ENCODE measurements at places on chromosomes 11 and 22.
A peak's percentile ranks its signal among the peaks of the same experiment; 100 is the strongest.

DNA sequence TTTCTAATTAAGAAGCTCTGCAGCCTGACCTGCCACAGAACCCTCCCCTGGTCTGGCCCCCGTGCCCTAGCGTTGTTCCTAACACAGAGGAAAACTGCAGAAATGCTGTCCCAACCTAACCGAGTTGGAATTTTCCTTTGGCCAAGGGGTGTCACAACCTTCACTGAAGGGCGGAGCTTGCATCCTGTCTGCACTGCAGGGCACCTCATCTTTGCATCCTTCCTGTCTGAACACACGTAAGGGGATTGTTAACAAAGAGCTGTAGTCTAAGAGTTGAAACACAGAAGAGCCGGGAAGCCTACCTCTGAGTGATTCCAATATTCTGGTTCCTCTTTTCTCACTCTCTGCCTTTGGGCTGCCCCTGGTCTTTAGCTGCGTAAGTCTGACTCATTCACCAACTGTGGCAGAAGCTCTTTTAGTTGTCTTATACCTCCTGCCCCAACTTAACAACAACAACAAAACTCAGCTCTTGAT lies 1.6 kb downstream of the DIXDC1 start:
- peak; percentile 72 for DNase-seq

GRCh38 chr22:35862697-35863096 lies 145.0 kb downstream of the APOL5 start:
- DNase-seq = no peak

DNA sequence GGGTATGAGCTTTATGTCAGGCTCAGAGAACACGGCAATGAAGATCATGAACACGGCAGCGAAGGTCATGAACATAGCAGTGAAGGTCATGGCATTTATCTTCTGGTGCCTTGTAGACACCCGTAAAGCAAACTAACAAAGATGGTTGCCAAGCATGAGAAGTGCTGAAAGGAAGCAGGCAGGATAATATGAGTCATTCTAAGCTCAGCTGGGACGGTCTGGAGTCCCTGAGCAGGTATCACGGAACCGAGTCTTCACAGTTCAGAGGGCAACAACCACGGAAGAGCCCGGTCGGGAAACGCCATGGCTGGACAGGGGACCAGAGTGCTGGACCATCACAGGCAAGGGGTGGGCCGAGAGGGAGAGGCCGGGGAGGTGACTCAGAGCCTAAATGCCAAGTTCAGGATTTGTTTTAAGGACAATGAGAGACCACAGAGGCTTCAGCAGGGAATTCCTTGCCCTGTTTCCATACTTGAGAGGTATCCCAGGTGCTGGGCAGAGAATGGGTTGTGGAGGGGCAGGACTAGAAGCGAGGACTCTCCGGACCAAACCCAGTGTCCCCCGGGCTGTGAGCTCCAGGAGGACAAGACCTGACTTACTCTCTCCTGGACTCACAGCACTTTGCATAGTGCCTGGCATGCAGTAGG lies 13.1 kb upstream of the MS4A10 start:
- DNase-seq = no peak

DNA sequence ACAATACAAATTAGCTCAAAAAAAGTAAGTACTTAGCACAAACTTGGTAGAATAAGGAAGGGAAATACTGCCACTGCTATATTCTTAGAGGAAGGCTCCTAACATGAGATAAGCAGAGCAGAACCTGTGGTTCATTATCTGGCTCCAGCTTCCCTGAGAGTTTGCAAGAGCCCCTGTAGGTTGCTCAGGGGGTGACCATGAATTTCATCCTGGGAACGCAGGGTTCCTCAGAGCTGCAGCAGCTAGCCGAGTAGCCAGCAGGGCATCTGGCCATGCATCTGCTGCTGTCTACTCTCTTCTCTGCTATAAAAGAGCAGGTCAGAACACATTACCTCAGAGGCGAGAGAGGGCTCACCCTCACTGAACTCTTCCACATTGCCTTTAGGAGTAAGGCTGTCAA lies 67.3 kb downstream of the TRPC6 start:
- DNase-seq = no peak

GRCh38 chr11:81345609-81346008 lies 1388.1 kb downstream of the FAM181B start:
- DNase-seq = no peak

DNA sequence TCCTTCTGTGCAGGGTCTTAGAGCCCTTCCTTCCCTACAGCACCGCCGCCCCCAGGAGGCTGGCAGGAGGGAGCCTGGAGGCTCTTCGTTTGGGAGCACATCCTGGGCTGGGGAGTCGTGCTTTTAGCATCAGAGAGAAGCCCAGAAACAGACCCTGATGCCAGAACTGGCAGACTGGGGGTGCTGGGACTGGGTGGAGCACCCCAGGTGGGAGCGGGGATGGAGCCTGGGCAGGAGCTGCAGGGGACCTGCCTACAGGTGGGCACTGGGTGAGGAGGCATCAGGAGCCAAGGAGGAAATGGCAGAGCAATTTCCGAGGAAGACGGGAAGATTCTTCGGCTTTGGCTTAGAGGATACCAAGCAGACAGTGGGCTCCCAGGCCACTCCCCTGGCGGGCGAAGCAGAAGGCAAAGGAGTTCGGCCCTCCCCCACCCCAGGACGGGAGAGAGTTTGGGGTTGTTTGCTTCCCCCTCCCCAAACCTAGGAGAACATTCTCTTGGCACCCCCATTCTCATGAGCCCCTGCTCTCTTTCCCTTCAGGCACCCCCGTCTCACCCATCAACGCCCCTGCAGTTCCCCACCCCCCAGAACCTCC lies 1.1 kb downstream of the SYT7 start:
- DNase-seq = no peak

DNA sequence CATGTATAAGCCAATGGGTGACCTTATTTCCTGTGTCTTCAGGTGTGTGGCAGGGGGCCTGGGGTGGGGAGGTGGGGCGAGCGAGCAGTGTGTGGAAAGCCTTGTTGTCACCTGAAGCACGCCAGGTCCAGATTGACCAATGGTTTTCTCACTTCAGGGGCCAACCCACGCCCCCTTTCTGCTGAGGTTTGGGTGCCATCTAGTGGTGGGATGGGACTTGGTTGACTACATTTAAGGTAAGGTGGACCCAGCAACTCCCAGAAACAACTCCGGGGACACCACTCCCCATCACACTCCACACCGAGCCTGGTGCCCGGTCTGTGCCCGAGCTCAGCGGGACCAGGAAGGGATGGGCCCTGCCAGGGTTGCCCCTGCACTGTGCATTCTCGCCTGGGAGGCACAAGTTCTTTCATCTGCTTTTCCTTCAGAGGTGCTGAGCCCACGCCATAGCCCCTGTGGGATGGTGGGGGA lies 40.0 kb downstream of the TPCN2 start:
- DNase-seq = peak; percentile 84

- DNase-seq = no peak
Measured at GRCh38 chr11:130766650-130767565, 149.4 kb downstream of the SNX19 start.

- DNase-seq = no peak
Measured at GRCh38 chr22:19048531-19048930, 73.7 kb downstream of the DGCR2 start.

GRCh38 chr11:14543260-14543659 lies 23.1 kb upstream of the PSMA1 start:
- DNase-seq = no peak

GRCh38 chr11:92850296-92850826 lies 119.1 kb upstream of the MTNR1B start:
- no peak for DNase-seq

DNA sequence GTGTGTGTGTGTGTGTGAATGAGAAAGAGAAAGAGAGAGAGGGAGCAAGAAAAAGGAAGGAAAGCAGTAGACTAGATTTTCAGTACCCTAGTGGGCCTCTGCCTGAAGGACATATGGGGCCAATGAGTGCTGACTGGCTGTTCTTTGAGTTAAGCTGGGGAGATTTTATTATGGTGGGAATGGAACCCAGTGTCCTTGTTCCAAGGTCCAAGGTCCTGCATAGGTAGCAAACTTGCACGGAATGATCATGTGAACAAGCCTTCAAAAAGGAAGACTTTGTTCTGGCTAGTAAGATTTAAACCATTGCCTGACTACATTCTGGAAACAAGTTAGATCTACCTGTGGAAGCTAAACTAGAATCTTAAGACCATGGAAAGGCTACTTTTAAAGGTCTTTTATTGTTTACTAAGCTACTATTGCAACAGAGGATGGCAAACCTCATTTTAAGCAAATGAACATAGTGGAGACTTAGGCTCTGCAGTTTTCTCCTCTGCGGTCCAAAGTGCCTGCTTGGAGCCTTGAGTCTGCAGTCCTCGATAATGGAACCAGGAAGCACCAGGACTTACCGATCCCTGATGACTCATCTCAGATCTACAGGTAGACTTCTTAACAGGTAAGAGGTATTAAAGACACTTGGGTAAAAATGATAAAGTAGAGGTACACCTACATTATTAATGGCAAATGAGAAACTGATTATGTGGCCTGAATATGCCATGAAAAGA lies 10.2 kb upstream of the GRAMD1B start:
- no peak for DNase-seq

GRCh38 chr11:27717377-27717776 lies 17.1 kb upstream of the BDNF start:
- DNase-seq = no peak

DNA sequence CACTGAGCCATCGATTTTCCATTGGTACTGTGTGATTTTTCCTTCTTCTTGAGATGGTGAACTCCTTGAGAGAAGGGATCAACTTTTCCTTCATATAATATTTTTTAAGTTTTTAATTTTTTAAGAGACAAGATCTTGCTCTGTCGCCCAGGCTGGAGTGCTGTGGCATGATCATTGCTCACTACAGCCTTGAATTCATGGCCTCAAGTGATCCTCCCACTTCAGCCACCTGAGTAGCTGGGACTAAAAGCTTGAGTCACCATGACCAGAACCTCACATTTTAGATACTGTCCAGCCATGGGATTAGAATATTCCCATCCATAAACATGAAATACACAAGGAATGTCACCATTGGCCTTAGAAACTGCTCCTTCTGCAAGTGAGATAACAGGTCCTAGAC lies 66.9 kb upstream of the CHRM4 start:
- no peak for DNase-seq

- no peak for DNase-seq
Measured at GRCh38 chr22:50224071-50224470, 20.8 kb downstream of the TUBGCP6 start.

DNA sequence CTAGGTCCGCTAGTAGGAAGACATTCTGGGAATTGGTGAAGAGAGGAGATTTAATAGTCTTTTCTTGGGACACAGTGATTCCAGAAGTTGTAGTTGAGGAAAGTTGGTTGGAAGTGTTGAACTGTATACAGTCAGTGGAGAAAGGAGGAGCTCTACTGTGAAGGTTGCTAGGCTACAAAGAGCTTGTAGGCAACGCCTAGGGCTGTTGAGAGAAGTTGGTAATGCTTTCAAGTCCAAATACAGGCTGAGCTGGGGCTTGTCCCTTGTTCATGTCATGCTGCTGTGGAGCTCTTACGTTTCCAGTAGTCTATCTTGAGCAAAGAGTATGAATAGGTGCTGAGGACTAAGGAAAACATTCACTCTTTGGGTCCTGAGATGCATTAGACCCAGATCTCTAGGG lies 1.1 kb downstream of the TBCEL start:
- DNase-seq = peak; percentile 36

DNA sequence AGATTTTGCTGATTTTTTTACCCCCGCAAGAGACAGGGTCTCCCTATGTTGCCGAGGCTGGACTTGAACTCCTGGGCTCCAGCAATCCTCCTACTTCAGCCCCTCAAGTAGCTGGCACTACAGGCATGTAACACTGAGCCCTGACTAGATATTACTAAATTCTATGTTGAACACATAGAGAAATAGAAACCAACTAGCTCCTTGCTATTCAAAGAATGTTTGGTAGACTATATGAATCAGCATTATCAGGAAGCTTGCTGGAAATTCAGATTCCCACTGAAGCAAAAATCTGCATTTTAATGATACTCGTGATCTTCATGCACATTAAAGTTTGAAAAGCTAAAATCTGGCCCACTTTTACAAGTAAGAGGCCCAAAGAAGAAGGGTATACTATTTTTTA lies 11.9 kb downstream of the TMEM41B start:
- DNase-seq = no peak

GRCh38 chr11:116930586-116930985 lies 93.2 kb upstream of the APOA1 start:
- no peak for DNase-seq

- peak; percentile 11 for DNase-seq
Measured at GRCh38 chr22:22235558-22235957, 9.0 kb upstream of the VPREB1 start.

GRCh38 chr22:19110646-19111045 lies 11.6 kb downstream of the DGCR2 start:
- no peak for DNase-seq

DNA sequence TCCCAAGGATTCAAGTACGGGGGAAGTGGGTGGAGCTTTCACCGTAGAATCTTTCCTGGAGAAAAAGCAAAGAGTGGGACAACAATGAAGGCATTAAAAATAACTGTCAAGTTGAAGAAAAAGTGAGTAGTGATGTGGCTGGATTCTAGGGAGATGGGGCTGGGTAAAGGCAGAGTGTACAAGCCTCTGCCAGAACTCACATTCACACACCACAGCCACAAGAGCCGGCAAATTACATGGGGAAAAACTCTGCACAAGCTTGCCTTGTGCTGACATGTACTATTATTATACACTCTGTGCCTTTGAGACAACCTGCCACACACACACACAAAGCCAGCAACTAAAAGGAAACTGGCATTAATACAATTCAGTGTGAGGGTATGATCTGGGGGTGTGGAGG lies 182.6 kb downstream of the LARGE1 start:
- DNase-seq = no peak

GRCh38 chr11:60175860-60176275 lies 7.0 kb downstream of the MS4A6A start:
- no peak for DNase-seq

DNA sequence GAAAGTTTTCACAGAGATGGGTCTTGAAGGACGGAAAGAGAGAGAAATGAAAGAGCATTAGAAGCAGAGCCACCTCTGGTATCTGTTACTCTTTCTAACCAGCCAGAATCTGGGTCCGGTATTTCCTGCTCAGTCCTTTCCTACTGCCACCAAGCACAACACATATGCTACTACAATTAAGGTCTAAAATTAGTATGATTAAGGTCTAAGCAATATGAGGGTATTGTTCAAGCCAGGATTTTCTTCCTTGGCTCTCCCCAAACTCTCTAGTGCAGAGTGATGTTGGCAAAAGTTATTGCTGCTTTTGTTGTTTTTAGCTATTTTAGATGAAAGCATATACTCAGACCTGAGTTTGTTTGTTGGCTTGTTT lies 59.2 kb upstream of the EED start:
- no peak for DNase-seq

GRCh38 chr22:39654131-39654926 lies 83.8 kb downstream of the CACNA1I start:
- no peak for DNase-seq
